ENCODE measurements at places on chromosomes 1 and 21.

DNA sequence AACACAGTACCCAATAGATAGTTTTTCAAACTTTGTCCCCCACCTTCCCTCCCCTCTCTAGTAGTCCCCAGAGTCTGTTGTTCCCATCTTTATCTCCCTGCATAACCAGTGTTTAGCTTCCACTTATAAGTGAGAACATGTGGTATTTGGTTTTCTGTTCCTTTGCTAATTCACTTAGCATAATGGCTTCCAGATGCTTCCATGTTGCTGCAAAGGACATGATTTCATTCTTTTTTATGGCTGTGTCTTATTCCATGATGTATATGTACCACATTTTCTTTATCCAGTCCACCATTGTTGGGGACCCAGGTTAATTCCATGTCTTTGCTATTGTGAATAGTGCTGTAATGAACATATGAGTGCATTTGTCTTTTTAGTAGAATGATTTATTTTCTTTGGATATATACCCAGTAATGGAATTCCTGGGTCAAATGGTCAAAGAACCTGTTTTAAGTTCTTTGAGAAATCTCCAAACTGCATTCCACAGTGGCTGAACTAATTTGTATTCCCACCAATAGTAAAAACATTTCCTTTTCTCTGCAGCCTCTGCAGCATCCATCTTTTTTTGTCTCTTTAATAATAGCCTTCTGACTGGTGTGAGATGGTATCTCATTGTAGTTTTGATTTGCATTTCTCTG lies 126.0 kb downstream of the AK5 start:
- no peak for DNase-seq

- DNase-seq = no peak
Observed at GRCh38 chr1:77652268-77652667, 30.2 kb downstream of the ZZZ3 start.

GRCh38 chr21:20661745-20662422 lies 336.3 kb upstream of the NCAM2 start:
- DNase-seq = peak; percentile 29

GRCh38 chr21:40846103-40846502 lies 855 bp downstream of the DSCAM start:
- no peak for DNase-seq

DNA sequence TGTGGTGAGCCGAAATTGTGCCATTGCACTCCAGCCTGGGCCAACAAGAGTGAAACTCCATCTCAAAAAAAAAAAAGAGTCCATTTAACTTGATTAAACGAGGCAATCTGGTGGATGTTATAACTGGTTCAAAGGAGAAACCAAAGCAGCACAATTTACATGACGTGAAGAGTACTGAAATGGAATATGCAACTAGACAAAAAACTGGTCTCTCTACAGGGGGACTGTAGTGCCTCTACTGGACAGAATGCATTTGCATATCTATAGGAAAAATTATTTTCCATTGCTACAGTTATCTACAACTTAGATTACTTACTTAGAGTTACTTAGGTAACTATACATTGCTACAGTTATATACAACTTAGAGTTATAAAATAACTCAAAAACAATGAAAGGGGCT lies 2.7 kb upstream of the CAPN2 start:
- no peak for DNase-seq

- DNase-seq = no peak
Observed at GRCh38 chr1:20729990-20730689, 2.4 kb downstream of the SH2D5 start.

- DNase-seq = no peak
Observed at GRCh38 chr1:225442123-225442505, 14.3 kb upstream of the LBR start.

GRCh38 chr1:26050248-26050640 lies 4.3 kb upstream of the SLC30A2 start:
- no peak for DNase-seq

- no peak for DNase-seq
Observed at GRCh38 chr1:179773264-179773663, 30.2 kb downstream of the FAM163A start.

- no peak for DNase-seq
Observed at GRCh38 chr1:177273141-177273540, 102.4 kb downstream of the BRINP2 start.

GRCh38 chr1:41268154-41268770 lies 26.2 kb upstream of the SCMH1 start:
- peak; percentile 93 for DNase-seq

- DNase-seq = no peak
Observed at GRCh38 chr1:154626456-154627256, 18.7 kb upstream of the ADAR start.

DNA sequence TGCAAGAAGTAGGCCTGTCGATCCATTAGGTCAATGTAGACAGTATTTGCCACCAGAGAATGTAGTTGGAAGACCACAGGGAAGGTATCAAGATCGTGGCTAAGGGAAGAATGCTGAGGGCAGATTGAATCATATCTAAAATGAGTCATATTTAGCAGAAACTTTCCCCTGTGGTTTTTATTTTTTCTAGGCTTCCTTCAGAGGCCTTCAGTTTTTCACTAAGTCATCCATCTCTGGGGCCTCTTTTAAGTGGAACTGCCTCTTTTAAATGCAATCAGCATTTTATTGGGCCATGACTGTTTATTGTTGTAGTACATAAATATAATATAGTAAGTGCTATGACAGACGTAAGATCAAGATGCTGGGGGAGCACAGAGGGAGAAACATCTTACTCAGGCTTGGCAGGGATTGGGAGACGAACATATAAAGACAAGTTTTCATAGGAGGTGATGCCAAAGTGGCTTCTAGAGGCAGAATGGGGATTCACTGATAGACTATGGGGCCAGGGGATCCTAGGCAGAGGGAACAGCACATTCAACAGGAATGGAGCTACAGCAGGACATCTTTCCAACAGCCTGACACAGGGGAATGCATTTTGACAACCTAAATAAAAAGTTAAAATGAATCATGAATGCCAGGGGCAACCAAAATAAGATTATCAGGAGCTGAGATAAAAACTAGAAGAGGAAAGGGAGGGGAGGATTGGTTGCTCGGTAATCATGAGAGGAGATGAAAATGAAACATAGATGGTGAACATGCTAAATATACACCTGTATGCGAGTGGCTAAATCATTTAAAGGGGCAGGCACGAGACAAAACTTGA lies 20.1 kb downstream of the UBE2U start:
- DNase-seq = no peak

GRCh38 chr1:63454269-63454668 lies 68.8 kb downstream of the ITGB3BP start:
- DNase-seq = no peak

DNA sequence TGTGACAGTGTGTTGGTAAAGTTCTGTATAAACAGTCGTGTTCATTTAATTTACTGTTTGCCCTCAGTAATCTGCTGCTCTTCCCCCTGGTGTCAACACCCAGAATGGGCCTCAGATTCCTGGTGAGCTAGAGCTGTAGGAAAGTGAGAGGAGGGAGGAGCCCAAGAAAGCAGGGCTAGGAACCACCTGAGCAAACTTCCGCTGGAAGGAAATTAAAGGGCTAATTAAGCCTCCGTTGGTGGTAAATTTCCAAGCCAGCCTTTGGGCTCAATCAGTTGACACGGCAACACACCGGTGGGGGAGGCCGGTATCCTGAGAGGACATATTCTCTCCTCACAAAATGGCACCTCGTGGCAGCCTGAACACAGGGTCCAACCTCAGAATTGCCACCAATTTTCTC lies 32.9 kb downstream of the RAB3B start:
- peak; percentile 31 for DNase-seq

GRCh38 chr1:9332513-9333143 lies 39.9 kb downstream of the SPSB1 start:
- no peak for DNase-seq

- DNase-seq = peak; percentile 23
Observed at GRCh38 chr1:62746086-62746808, 37.7 kb upstream of the ATG4C start.

DNA sequence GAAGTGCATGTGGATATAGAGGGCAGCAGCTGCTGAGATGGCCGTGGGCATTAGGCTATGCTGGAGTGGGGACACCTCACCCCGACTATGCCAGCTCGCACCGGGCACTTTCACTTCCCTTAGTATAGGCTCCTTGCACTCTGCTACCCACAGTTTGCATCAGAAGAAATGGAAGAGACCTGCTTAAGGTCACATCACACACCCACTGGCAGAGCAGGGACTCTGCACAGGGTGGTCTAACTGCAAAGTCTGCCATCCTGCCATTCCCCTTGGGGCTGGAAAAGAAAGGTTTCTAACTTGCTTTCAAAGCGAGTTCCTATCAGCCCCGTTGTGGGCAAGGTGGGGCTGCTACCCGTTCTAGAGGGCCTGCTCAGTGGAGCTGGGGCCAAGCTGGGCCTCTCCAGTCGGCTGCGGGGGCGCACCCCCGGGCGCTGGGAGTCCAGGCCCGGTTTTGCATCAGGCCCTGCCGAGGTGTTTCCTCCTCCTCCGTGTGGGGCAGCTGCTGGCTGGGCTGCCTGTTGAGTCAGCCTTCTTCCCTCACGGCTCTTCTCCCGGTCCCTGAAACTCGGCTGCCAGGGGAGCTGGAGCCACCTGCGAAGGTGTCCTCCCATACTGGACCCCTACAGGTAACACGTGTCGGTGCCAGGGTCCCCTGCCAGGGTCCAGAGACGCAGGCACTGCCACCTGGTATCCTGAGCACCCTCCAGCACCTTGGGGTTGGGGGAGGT lies at the start of gene SYTL1:
SYTL1 (plus strand) TSS at position 498 of the 728 bp plus-strand sequence. CDS start 3,313 bp downstream, outside the sequence.
- DNase-seq = peak; percentile 88

DNA sequence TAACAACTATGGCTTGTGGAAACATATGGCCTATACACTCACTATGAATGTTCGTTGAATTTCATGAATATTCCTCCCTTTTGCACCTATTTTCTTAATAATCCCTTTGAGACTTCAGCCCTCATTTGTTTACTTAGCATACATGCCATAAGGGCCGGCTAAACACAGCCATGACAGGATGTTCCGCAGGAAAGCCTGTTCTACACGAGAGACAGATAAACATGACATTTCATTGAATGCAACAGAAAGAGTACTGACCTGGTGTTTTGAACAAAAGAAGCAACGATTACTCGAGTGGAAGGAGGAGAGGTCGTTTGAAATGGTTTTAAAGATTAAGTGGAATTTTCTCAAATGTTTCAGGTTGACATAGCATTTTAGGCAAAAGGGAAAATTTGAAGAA lies 459.5 kb upstream of the CXADR start:
- DNase-seq = no peak

DNA sequence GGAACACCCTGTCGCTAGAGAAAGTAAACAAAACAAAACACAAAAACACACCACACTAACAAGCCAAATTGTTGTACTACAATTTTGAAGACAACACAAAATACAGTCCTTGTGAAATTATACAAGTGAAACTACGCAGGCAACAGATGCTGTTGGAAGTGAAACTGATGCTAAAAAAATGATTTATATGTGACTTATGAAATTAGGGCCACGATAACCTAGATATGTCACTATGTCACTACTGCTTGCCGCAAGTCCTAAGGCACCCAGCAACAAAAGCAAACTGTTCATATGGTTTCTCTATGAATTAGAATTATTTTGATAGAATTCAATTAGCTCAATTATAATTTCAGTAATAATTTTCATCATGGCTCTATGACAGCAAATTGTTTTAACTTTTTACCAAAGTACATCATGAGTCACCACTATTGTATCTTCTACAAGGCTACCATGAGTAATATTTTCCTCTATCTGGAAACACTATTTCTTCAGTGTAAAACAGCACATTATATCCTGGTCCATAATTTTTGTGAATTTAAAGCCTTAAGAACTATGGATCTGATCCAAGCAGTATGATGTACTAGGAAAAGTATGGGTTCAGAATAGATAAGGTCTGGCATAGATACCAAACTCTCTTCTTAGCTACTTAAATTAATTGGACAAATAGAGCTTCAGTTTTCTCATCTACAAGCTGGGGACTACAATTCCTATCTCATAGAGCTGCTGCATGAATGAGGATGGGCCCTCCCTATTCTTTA lies 216.3 kb downstream of the COL11A1 start:
- DNase-seq = no peak

DNA sequence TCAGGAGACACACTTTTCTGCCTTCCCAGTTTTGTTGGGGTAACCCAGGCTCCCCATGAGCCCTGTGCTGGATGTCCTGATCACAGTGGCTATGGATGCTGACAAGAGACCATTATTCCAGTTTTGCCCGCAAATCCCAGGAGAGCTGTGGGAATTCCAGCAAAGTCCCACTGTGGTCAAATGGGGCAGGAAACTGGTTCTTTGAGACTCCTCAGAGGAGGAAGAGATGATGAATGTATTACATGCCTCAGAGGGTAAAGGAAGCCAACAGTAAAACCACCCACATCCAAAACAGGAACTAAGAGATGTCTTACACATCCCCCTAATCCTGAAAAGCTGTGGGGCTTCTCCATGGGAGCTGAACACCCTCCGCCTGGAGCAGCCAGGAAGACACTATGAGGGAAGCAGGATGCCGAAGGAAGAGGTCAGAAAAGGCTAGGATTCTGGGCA lies 12.8 kb upstream of the MPZL1 start:
- no peak for DNase-seq

- peak; percentile 12 for DNase-seq
Observed at GRCh38 chr1:165253818-165254254, 102.7 kb downstream of the LMX1A start.

DNA sequence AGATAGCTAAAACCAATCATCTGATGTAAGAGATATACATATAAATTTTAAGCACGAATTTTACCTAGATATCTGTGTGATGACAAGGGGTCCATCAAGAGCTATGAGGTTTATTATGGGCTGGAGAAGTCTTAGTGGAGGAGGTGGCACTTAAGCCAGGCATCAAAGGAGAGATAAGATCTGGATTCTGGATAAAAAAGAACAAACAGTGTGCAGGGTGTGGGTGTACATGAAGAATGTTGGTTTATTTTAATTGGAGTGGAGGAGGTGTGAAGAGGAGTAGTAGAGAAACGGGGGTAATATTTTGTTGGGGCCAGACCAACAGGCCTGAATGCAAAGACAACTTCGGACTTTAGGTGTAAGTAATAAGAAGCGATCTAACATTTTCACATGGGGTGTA lies 80.6 kb downstream of the TM2D1 start:
- no peak for DNase-seq

DNA sequence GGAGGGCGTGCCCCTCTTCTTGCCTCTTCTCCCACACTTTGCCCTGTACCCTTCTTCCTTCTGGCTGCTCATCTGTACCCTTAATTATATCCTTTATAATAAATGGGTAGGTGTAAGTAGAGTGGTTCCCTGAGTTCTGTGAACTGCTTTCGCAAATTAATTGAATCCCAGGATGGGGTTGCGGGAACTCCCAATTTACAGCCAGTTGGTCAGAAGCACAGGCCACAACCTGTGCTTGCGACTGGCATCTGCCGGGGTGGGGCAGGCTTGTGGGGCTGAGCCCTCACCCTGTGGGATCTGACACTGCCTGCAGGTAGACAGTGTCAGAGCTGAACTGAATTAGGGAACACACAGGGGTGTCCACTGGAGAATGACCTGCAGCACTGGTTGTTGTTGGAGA lies 244.9 kb downstream of the KCNJ6 start:
- no peak for DNase-seq
